Upper lobe of right lung (tissue), 1 donor: ENCODE measurements at places on chromosomes 12 and 14. TPM values are rescaled to one million over a fixed set of nuclear protein-coding genes. Genes with fewer than 3 reads are reported as not detected.

- H3K4me3 ChIP-seq, result no peak overlapping the region
- DNase-seq, result no peak
- no peak overlapping the region for H3K27ac ChIP-seq
- H3K4me1 ChIP-seq, result no peaks in the 10 kb centered on the region
- H3K36me3 ChIP-seq, result peaks cover 72% of the 10 kb centered on the region
These were observed 62.1 kb downstream of the ACACB start for GRCh38 chr12:109178532-109178931.

DNA sequence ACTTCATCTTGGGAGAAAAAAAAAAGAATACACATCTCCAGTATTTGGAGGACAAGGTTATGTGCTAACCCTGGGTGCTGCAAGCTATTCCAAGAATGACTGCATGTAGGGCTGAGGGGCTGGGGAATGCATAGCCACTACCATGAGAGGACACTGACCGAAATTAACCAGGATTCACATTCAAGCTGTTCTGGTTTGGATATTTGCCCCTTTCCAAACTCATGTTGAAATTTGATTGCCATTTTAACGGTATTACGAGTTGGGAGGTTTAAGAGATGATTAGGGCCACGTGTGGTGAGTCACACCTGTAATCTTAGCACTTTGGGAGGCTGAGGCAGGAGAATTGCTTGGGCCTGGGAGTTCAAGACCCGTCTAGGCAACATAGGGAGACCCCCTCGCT is 18.5 kb upstream of the MARK3 start:
- H3K27me3 ChIP-seq, result no peaks in the 10 kb centered on the region
- H3K36me3 ChIP-seq, result no peaks in the 10 kb centered on the region
- no peak for DNase-seq
- no peak overlapping the region for H3K27ac ChIP-seq
- no peak overlapping the region for H3K4me3 ChIP-seq
- H3K4me1 ChIP-seq, result no peaks in the 10 kb centered on the region

Gene EIF2B2
- 34.8 TPM for total RNA-seq

Gene LDHB
- 410 TPM for total RNA-seq

GRCh38 chr14:29109589-29109988 is 343.0 kb downstream of the FOXG1 start:
- no peak overlapping the region for H3K4me3 ChIP-seq
- H3K4me1 ChIP-seq, result no peaks in the 10 kb centered on the region
- H3K27me3 ChIP-seq, result no peaks in the 10 kb centered on the region
- DNase-seq, result no peak
- no peak overlapping the region for H3K27ac ChIP-seq
- no peaks in the 10 kb centered on the region for H3K36me3 ChIP-seq

DNA sequence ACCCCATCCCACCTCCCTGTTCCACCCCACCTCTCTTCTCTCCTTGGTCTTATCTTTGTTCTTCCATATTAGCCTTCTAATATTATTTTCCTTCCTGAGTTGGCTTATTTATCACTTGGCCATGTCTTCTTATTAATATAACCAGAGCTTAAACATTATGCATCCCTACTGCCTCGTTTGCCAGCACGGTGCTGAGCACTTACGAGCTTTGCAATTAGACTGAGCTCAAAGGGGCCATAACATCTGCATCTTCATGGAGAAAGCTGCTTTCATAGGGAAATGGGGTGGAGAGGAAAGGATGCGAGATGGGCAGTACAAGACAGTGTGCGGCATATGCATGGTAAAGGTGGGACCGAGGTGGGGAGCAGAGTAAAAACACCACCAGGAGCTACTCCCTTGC is 342.8 kb downstream of the FUT8 start:
- no peaks in the 10 kb centered on the region for H3K4me1 ChIP-seq
- no peak for DNase-seq
- no peaks in the 10 kb centered on the region for H3K27me3 ChIP-seq
- no peak overlapping the region for H3K27ac ChIP-seq

- H3K4me3 ChIP-seq, result no peak overlapping the region
- H3K36me3 ChIP-seq, result no peaks in the 10 kb centered on the region
- H3K27ac ChIP-seq, result no peak overlapping the region
- no peak for DNase-seq
These were observed 6.6 kb downstream of the E2F7 start for GRCh38 chr12:77058740-77059139.

DNA sequence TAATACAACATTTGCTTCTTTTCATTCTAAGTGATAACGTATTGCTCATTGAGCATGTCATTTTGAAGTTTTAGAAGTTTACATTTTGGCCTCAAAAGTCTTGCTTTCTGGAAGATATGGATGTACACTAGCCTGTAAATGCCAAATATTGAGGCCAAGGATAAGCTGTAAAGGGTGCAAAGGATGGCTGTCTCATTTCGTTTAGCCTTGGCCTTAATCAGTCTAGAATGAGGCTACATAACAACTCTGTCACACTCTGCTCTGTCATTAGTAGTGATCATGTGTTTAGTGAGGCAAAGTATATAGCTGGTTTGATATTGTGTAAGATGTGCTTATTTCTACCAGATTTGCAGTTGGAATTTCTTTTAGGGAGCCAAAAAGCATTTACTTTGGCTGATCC is 344.5 kb downstream of the TMTC2 start:
- DNase-seq, result no peak
- no peak overlapping the region for H3K27ac ChIP-seq
- H3K4me1 ChIP-seq, result no peaks in the 10 kb centered on the region

DNA sequence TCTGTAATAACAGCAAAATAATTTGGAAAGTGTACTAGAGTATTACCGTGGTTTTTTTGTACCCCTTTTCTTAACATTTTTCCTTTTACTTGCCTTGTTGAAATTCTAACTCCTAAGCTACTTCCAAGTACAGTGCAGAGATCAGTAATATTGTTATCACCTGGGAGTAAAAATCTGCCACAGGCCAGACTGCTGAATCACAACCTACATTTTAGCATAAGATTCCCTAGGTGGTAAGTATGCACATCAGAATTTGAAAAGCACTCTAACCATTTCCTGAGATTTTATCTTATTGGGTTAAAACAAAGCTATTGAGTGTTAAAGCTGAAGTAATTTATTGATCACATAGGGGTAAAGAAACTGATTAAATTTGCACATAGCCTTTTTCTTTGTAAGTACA is 55.2 kb upstream of the KCNH3 start:
- H3K4me1 ChIP-seq, result no peaks in the 10 kb centered on the region
- no peaks in the 10 kb centered on the region for H3K27me3 ChIP-seq

Gene KSR2
- 1.4 TPM for total RNA-seq

GRCh38 chr12:111767362-111768158 is 827 bp downstream of the ALDH2 start:
- peak overlapping the region; percentile 94 for H3K27ac ChIP-seq
- DNase-seq, result no peak
- H3K36me3 ChIP-seq, result no peaks in the 10 kb centered on the region
- H3K4me1 ChIP-seq, result peaks cover 58% of the 10 kb centered on the region
- H3K27me3 ChIP-seq, result no peaks in the 10 kb centered on the region
- peak overlapping the region; percentile 79 for H3K4me3 ChIP-seq

DNA sequence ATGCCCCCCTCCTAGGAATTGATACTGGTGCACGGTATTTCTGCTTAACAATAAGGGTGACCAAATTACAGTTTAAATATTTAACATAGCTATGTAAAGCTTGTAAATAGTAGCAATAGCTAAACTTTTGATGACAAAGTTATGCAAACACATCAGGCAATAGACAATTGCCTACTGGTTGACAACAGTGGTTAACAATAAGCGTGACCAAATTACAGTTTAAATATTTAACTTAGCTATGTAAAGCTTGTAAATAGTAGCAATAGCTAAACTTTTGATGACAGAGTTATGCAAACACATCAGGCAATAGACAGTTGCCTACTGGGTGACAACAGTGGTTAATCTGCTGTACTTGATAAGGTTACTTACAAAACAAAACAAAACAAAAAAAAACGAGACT is 886.5 kb upstream of the FLRT2 start:
- no peak overlapping the region for H3K4me3 ChIP-seq
- no peak for DNase-seq
- no peaks in the 10 kb centered on the region for H3K36me3 ChIP-seq
- no peak overlapping the region for H3K27ac ChIP-seq

- H3K4me3 ChIP-seq, result no peak overlapping the region
- no peak overlapping the region for H3K27ac ChIP-seq
- no peaks in the 10 kb centered on the region for H3K36me3 ChIP-seq
- no peaks in the 10 kb centered on the region for H3K4me1 ChIP-seq
- H3K27me3 ChIP-seq, result peaks cover 5% of the 10 kb centered on the region
These were observed 364.5 kb downstream of the ADGRD1 start for GRCh38 chr12:131318045-131318685.

GRCh38 chr12:95173392-95174251 is 43.6 kb downstream of the FGD6 start:
- peaks cover 29% of the 10 kb centered on the region for H3K4me1 ChIP-seq
- peak overlapping the region; percentile 44 for H3K27ac ChIP-seq
- no peak overlapping the region for H3K4me3 ChIP-seq
- peaks cover 6% of the 10 kb centered on the region for H3K36me3 ChIP-seq
- no peaks in the 10 kb centered on the region for H3K27me3 ChIP-seq
- peak; percentile 74 for DNase-seq

DNA sequence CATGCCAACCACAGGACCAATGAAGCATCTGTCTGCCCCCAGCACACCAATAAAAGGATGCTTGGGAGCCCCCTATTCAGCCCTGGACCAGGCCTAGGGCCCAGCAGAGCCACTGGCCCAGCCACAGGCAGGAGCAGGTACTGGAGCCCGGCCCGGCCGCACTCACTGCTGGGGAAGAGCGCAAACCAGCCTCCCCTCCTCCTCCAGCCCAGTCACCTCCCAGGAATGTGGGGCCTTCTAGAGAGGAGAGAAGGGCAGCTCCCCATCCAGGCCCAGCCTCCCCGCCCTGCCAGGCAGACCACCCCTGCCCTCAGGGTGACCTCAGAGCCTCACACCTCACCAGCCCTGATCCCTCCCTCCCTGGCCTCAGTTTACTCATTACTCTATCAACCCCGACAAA is 56.2 kb downstream of the CCNK start:
- no peaks in the 10 kb centered on the region for H3K36me3 ChIP-seq
- no peak overlapping the region for H3K4me3 ChIP-seq
- no peak for DNase-seq
- H3K4me1 ChIP-seq, result no peaks in the 10 kb centered on the region
- no peak overlapping the region for H3K27ac ChIP-seq

DNA sequence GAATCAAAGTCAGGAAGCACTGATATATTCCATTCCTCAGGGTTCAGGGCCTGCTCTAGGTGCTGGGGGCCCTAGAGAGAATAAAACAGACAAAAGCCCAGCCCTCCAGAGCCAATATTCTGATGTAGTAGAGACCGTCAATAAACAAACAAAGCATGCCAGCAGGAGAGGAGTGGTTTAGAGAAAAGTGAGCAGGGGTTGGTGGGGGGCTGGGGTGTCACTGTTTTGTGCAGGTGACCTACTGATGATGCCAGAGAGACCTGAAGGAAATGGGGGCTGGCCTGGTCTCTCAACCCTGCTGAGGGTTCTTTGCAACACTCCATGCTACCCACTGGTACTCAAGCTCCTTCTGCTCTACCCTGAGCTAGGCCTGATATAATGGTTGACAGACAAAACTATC is 26.5 kb downstream of the IL26 start:
- no peak overlapping the region for H3K27ac ChIP-seq
- H3K4me3 ChIP-seq, result no peak overlapping the region
- H3K36me3 ChIP-seq, result no peaks in the 10 kb centered on the region
- peaks cover 8% of the 10 kb centered on the region for H3K27me3 ChIP-seq
- H3K4me1 ChIP-seq, result no peaks in the 10 kb centered on the region

DNA sequence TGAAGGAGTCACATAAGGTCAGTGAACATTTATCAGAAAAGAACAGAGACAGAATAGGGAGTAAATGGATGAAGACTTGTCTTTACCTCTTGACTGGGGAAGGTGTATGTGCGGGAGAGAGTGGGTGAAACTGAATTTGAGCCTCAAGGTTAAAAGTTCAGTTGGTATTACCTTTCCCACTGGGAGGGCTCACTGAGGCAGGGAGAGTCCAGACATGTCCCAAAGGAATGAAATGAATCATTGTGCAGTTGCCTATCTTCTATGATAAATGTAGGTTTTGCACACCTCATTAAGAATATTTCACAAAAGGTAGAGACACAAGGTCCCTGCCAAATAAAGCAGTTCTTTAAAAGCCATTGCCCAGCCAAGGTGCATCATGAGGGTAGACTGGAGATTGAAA is 105.2 kb downstream of the KCNA5 start:
- H3K27me3 ChIP-seq, result peaks cover 8% of the 10 kb centered on the region
- no peak overlapping the region for H3K27ac ChIP-seq
- no peaks in the 10 kb centered on the region for H3K4me1 ChIP-seq
- no peak for DNase-seq
- no peak overlapping the region for H3K4me3 ChIP-seq

Gene DBX2
- total RNA-seq, result not detected

Gene OR6C2
- not detected for total RNA-seq

- DNase-seq, result no peak
- H3K27ac ChIP-seq, result no peak overlapping the region
- H3K36me3 ChIP-seq, result no peaks in the 10 kb centered on the region
- peaks cover 66% of the 10 kb centered on the region for H3K4me1 ChIP-seq
- no peak overlapping the region for H3K4me3 ChIP-seq
- H3K27me3 ChIP-seq, result no peaks in the 10 kb centered on the region
These were observed 12.3 kb downstream of the UBE2N start for GRCh38 chr12:93429448-93429847.

DNA sequence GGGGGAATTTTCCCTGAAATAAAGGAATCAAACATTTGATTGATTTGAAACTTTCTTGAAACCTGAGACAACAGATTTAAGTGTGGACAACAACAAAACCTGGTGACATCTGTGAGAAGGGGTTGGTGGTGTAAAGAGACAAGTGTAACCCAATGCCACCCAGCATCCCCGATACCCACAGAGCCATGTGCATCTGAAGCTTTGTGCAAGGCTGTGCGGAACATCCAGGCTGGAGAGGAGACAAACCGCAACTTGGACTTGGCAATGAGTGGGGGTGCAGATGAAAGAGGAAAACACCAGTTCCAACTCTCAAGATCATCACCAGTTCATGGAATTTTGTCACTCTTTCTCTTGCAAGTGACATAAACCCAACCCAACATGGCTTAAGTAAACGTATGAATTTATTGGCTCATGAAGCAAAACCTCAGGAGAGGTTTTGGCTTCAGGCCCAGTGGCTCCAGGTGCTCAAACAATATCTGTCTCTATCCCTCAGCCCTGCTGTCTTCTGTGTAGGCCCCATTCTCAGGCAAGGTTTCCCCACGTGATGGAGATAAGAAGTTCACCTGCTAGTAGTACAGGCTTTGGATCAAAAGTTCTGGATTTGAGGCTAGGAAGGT is 55.2 kb upstream of the NTF3 start:
- no peaks in the 10 kb centered on the region for H3K27me3 ChIP-seq
- H3K4me3 ChIP-seq, result no peak overlapping the region
- no peaks in the 10 kb centered on the region for H3K4me1 ChIP-seq
- no peaks in the 10 kb centered on the region for H3K36me3 ChIP-seq
- H3K27ac ChIP-seq, result no peak overlapping the region

Gene PRIMA1
- total RNA-seq, result 1.9 TPM

GRCh38 chr14:32940711-32941667 is 2.3 kb downstream of the NPAS3 start:
- no peaks in the 10 kb centered on the region for H3K4me1 ChIP-seq
- DNase-seq, result no peak
- no peak overlapping the region for H3K4me3 ChIP-seq
- H3K27me3 ChIP-seq, result peaks cover 35% of the 10 kb centered on the region
- no peak overlapping the region for H3K27ac ChIP-seq

Gene SERPINA9
- total RNA-seq, result not detected

GRCh38 chr12:82517027-82517426 is 158.7 kb downstream of the METTL25 start:
- no peak overlapping the region for H3K27ac ChIP-seq
- no peaks in the 10 kb centered on the region for H3K4me1 ChIP-seq
- H3K27me3 ChIP-seq, result no peaks in the 10 kb centered on the region
- DNase-seq, result no peak
- no peak overlapping the region for H3K4me3 ChIP-seq

- no peak overlapping the region for H3K4me3 ChIP-seq
- peaks cover 6% of the 10 kb centered on the region for H3K36me3 ChIP-seq
- H3K27me3 ChIP-seq, result no peaks in the 10 kb centered on the region
These were observed 166.4 kb downstream of the PELI2 start for GRCh38 chr14:56284641-56285040.
